ENCODE measurements at places on chromosomes 16 and 17.
A peak's percentile ranks its signal among the peaks of the same experiment; 100 is the strongest.

DNA sequence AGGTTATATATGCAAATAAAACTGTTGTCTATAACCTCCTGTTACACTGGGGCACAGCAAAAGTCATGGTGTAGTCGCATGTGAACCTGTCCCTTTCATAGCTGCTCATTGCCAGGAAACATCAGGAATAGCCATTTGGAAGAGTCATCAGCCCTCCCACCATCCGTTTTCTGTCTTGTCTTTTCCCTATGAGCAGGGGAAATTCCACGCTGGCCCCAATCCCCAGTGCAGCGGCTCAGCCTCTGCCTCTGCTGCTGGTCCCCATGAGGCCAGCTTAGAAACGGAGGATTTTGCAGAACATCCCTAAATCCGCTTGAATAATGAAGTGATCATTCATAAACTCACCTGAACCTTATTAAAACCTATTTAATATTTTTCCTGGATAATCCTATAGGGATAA is 10.5 kb downstream of the MAPT start:
- DNase-seq, result no peak

DNA sequence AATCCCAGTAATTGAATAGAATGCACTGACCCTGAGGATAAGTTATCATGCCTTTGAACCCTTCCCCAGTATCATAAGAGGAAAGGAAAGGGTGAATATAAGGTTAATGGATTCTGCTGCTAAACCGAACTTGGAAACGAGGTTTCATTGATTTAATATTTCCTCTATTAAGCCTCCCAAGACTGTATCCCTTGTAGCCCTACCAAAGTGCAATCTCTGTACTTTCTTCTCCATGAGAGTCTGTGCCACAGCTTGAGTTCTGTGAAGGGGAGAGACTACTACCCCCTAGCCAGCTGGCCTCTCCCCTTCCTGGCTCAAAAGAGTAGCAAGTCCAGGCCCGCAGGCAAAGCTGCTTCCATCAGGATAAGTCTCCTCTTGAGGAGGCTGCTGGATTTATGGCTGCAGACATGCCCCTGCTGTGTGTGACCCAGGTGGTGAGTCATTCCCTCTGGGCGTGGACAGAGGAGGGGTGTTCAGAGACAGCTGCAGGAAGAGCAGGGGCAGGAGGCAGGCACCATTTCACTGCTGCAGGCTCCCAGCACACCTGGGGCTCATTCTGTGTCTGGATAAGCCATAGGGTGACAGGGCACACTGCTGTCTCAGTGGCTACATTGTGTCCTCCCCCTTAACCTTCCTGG is 58.4 kb downstream of the TOM1L2 start:
- DNase-seq, result peak; percentile 92

DNA sequence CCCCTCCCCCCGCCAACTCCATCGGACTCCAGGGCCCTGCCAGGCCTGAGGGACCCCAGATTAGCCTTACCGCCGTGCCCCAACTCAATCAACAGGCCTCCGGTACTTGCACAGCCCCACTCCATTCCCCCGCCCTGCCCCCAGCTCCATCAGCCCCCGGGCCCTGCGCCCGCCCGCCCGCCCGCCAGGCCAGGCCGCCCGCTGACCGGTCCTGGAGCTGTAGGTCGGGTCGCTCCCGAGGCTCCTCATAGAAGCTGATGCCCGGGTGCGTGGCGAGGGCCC is 308 bp downstream of the GTF3C1 start:
- DNase-seq, result no peak

- DNase-seq, result no peak
These were observed 10.8 kb downstream of the MYBBP1A start for GRCh38 chr17:4544135-4544950.

DNA sequence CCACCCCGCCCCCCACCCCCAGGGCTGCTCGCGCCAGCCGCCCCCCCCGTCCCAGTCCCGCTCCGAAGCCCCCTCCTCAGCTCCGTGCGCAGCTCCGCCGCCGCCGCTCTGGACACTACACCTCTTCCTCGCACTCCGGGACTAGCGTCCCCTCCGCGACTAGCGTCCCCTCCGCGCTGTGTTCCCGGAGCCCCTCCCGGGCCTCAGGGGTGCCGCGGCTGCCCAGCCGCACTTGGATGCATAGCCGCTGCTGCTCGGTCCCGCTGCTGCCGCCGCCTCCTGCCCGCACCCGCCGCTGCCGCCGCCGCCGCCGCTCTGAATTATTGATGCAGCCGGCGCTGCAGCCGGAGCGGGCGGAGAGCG is at the start of gene CBLN1:
CBLN1 (minus strand) TSS at position 359 of the 363 bp plus-strand sequence. CDS start 373 bp downstream, outside the sequence.
- DNase-seq, result no peak

DNA sequence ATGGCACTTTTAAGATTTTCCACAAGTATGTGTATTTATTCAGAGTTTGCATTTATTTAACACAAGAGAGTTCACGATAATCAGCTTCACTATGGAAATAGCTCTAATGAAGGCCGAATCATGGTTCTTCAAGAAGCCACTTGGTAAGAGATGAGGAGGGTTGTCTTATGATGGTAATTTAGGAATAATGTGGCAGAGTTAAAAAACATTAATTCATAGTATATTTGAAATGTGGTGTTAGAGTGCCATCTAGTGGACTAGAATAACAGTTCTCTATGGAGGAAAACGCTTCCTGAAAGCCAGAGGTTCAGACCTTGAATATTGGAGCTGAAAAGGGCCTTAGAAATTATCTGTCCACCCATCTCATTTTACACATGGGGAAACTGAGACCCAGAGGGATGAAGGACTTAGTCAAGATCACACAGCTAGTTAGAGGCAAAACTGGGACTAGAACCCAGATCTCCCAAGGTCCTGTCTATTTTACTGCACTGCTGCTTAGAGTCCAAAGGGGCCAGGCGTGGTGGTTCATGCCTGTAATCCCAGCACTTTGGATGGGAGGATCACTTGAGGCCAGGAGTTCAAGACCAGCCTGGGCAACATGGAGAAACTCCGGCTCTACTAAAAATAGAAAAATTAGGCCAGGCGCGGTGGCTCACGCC is 33.8 kb upstream of the KPNB1 start:
- DNase-seq, result no peak

- DNase-seq, result no peak
These were observed 35.6 kb downstream of the RMI2 start for GRCh38 chr16:11380836-11381235.

GRCh38 chr16:29676989-29677785 is 1.8 kb upstream of the QPRT start:
- no peak for DNase-seq

DNA sequence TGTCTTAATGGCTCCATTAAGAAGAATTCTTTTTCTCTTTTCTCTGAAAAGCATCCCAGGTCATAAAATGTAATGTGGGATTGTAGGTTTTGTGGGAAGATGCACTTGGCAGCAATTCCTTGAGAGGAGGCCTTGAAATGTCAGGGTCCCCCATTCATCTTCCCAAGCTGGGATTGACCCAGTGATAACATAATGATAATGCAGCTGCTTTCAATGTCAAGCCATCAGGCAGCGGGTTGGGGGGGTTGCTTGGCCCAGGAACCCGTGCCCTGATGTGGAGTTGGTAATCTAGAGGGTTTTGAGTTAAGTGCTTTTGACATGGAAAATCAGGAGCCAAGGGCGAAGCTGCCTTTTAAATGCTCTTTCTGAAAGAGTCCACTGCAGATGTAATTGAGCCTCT is 484.0 kb downstream of the WWOX start:
- DNase-seq, result no peak

GRCh38 chr17:76540381-76541300 is 797 bp downstream of the PRCD start:
- DNase-seq, result peak; percentile 94

DNA sequence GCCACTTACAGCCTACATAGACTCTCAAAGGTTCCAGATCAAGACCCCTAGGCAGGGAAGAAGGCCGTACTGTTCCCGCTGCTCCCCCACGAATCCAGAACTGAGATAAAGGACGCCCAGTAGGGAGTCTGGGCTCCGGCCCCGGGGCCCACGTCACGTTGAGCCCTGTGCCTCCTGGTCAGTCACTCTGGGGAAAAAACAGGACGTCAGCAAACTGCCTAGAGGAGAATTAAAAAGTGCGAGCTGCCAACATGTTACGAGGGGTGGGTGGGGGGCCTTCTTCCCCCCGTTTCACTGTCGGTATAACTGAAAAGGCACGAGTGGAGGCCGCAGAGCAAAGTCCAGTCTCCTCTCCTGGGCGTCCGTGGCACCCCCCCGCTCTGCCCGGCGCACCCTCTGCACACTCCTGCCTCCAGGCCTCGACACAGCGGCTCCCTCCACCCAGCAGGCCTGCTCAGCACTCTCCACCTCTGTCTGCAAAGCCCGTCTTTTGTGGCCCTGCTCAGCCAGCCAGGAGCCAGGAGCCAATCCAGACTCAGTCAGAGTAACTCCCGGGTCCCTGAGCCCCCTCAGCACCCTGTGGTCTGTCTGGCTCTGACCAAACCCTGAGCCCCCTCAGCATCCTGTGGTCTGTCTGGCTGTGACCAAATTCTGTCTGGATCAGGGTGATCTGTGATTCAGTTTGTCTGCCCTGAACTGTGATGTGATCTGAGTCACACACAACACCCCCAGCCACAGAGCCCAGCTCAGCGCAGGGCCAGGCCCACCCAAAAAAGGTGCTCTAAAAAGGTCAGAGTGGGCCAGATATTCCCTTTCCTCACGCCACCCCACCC is 6.2 kb downstream of the ITGAE start:
- no peak for DNase-seq

DNA sequence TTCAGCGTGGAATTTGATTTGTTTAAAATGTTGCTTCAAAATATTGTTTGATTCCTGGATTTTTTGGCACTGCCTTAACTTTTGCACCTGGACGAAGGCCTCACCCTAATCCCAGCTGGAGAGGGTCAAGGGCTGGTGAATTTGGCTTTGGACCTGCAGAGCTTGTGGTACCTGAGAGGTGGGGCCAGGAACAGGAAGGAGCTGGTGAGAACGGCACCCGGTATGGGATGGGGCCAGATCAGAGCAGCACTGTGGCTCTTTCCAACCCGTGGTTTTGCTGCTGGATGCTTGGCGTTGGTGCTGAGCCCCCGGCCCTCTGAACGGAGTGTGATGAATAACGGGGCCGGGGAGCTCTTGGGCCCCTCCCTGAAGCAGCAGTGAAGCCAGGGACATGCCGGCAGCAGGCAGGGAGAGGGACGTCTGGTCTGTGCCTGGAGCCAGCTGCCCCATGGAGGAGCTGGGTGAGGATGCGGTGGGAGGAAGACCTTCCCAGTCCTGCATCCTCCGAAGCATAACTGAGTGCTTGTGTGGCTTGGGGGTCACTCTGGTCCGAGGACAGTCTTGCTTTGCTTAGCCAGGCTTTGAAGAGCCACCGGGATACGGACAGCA is 275.4 kb downstream of the SEC14L1 start:
- no peak for DNase-seq

DNA sequence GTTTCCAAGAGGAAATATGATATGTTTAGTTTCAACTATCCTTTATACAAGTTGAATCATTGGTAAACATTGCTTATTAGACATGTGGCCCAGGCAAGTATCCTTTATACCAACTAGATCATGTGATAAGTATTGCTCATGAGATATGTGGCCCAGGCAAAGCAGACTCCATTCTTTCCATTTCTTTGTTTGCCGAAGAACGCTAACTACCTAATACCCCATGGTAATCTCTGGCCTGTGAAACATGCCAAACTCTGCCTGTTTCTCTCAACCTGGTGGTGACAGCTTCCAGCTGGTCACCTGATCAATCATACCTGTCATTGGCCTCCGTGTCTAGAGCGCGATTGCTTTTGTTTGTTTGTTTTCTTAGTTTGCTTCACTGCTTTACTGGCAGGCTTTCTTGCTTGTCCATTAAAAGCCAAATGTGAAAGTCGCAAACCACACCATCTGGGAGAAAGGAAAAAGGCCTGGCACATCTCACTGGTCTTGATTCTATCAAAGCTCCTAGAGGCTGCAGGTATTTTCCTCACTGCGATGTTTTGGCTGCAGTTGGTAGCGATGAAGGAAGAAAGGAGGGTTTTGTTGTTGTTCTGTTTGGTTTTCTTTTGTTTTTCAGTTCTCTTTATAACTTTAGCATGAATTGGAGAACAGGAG is 686.2 kb downstream of the KCNJ2 start:
- DNase-seq, result no peak

- no peak for DNase-seq
These were observed 5.6 kb downstream of the CASKIN1 start for GRCh38 chr16:2190659-2191445.
